ENCODE measurements at places on chromosomes 1 and 21. TPM values are rescaled to one million over a fixed set of nuclear protein-coding genes. Genes with fewer than 3 reads are reported as not detected.

- no peak for DNase-seq
Measured at GRCh38 chr1:116988248-116988647, 13.3 kb upstream of the CD101 start.

- DNase-seq = no peak
Measured at GRCh38 chr1:3678361-3679097, 26.2 kb downstream of the TP73 start.

GRCh38 chr1:152996633-152997400 is 4.7 kb upstream of the SPRR3 start:
- no peak for DNase-seq

TMPRSS15 gene
- 0.23 TPM for polyA plus RNA-seq

DNA sequence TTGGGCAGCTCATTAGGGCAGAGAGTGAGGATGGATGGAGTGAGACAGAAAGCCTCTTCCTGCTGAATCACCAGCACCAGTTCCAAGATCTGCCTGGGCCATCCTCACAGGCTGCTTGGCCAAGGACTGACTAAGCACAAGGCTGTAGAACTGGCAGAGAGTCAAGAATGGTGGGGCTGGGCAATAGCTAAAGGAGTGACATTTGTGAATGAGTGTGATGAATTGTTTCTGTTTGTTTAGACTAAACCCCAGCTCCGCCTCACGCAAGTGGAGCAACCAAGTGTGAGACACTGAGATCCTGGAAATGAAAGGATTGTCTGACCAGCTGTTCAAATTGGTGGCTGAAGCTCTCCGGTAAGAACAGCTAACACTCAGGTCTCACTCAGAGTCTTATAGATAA is 38.6 kb downstream of the BRINP2 start:
- no peak for DNase-seq

PCP4L1 gene
- 0.59 TPM for polyA plus RNA-seq

CD5L gene
- not detected for polyA plus RNA-seq
